GM12891 (cell line): ENCODE measurements at places on chromosomes 7 and 10.

GRCh38 chr7:15291699-15292098, 270.1 kb downstream of the AGMO start:
- DNase-seq, result no peak

DNA sequence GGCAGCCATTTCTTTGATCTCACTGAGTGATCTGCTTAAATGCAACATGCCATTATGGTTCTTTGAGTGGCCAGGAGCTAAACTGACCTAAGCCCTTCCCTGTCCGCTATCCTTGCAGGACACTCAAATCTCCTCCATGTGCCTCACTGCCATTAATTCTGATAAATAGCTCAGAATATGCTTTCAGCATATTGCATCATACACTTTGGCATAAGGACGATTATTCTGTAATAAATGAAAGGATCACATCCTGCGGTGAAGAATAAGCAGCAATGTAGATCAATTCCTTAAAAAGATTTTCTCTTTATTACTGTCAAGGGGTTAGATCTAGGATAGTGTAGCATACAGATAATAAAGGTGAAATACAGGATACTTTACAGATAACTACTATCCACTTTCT, 231.8 kb upstream of the CTBP2 start:
- DNase-seq, result no peak

DNA sequence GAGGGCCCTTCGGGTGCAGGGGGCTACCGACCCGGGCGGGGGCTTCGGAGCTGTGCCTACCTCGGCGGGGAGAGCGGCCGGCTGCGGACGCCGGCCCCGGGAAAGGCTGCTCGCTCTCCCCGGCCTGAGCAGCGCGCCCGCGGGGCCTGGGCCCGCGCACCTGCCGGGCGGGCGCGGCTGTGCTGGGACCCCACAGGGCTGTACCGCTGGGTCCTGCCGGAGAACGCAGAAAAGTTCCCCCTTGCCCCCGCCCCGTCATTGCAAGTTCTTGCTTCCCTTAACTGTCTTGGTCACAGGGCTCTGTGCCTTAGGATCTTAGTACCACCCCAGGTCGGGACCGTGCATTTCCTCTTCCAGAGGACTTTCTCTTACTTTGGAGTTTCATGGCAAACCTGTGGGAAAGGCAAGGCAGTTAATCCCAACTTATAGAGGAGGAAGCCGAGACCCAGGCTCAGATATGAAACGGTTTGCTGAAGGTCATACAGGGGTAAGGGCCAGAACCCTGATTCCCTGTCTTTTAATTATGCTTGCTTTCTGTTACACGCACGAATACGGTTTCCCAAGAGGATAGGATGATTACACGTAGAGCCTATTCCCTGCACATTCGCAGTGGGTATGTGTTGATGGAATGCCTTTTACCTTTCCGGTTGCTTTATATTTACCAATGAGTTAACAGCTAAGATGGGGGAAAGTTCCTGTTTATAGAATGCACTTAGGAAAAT, 652 bp downstream of the PCGF5 start:
- no peak for DNase-seq

DNA sequence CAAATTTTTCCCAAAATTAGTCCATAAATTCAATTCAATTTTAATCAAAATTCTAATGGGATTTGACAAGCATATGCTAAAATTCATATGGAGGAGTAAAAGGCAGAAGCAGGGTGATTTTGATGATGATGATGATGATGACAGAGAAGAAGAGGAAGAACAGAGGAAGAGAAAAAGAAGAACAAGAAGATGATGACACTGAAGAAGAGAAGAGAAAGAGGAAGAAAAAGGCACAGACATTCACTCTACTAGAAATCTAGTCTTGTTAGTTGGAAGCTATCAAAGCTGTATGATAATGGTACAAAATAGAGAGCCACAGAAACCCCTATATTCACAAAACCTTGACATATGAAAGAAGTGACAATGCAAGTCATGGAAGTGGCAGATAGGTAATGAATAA, 157.9 kb downstream of the ELMO1 start:
- no peak for DNase-seq

DNA sequence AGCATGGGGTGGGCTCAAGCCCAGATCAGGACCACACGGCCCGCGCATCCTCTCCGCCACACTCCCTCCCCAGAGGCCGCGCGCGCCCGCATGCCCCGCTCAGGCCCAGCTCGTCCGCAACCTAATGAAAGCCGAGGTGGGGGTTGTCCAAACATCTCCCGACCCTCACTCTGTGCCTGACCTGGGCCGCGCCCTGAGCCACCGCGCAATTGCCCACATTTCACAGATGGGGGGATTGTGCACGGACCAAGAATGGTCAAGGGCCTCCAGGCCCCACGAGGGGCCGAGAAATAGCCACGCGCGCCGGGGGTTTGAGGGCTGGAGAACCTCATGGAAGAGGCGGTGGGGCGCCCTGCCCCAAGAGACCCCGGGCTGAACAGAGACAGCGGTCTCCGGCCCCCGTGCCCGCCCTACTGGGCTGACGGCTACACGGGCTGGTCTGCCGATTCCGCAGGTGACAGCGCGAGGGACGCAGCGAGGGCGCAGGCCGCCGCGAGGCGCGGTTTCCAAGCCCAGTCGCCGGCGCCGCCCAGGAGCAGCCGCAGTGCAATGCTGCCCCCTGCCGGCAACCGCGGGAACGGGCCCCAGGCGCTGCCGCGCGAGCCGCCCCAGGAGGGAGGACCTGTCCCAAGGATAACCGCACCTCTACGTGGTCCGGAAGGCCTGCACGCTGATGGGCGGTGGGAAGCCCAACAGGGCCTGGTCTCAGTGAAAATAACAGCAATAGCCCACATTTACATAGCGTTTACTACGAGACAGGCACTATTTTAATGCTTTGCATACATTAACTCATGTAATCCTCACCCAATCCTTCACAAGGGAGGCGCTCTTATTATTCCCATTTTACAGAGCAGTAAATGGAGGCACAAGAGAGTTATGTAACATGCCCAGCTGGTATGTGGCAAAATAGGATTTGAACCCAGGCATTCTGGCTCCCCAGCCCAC, 10.5 kb upstream of the GRID1 start:
- DNase-seq, result peak; percentile 91

DNA sequence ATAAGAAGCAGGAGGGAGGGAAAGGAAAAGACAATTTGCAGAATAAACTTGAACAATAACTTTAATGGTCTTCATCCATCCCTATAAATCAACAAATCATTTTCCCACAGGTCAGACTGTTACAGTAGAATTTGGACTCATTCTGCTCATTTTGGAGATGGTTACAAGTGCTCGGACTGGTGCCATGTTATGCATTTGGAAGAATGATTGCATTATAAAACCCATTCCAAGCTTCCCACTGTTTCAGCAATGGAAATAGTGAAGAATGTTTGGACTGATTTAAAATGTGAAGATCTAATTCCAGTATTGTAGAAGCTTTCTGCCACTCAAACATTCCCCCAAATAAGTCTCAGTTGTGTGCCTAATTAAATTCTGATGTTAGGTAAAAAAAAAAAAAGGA, 99.7 kb upstream of the ZEB1 start:
- no peak for DNase-seq

DNA sequence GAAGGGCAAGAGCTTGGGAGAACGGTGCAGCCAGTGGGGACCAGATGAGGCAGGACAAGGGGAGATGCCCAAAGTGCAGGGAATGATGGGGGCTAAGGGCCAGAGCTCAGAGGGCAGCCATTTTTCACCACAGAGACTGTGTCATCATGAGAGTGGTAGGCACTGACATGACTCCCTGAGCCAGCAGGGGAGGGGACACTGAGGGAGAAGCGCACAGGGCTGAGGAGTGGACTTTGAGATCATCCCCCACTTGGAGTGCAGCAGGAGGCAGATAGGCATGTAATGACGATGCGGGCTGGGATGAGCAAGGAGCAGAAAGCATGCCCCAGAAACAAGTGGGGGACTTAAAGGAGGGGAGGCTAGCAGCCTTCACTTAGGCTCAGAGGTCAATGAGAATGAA, 5.2 kb upstream of the SMKR1 start:
- DNase-seq, result no peak

DNA sequence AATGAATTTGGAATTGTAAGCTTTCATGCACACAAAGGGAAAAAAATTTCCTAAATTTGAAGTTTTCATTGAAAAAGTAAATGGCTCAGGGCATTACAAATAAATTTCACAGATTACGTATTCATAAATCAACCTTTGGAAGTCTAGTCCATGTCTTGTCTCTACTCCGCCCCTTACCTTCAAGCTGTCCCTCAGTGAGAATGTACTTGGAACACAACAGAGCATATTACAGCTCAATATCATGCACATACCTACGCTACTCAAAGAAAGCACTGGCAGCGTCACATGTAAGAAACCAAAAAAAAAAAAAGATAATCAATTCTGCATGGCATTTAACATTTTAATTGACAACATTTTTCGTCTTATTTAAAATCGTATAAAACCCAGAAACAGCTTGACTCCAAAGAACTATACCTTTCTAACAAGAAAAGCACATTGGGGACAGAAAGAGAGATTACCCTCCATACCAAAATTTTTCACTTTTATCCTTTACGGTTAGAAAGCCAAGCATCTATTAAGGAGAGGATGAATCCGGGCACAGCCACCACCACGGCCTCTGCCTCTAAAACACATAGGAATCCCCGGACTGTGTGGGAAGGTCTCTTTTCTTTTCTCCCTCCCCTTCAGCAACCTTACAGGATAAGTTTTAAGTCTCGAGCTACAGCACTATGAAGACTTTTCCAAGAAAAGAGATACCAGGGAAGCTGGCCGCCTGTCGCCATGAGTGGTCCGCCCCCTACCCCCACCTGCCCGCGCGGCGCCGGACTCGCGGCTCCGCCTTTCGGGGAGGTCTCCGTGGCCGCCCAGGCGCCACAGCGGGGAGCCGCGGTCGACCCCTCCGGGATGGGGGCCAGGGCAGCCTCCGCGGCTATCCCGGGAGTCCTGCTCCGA, 1.1 kb downstream of the JMJD1C start:
- no peak for DNase-seq

DNA sequence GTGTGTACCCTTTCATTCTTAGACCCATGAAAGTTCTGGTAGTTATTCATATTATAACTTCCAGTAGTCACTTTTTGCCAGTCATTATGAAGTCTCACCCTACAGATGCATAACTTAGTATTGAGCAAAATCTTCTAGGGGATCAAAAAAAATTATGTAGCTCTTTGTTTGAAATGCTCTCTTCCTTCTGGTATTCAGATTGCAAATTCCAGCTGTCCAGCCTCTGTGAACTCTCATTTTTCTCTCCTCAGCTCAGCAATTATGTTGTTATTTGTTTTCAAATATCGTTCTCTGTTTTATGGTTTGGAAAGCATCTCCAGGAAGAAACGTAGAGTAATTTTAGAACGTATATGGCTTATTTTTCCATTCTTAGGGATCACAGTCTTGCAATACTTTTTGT, 442.5 kb downstream of the SEMA3D start:
- no peak for DNase-seq
